ENCODE measurements at places on chromosomes 16 and 17.

DNA sequence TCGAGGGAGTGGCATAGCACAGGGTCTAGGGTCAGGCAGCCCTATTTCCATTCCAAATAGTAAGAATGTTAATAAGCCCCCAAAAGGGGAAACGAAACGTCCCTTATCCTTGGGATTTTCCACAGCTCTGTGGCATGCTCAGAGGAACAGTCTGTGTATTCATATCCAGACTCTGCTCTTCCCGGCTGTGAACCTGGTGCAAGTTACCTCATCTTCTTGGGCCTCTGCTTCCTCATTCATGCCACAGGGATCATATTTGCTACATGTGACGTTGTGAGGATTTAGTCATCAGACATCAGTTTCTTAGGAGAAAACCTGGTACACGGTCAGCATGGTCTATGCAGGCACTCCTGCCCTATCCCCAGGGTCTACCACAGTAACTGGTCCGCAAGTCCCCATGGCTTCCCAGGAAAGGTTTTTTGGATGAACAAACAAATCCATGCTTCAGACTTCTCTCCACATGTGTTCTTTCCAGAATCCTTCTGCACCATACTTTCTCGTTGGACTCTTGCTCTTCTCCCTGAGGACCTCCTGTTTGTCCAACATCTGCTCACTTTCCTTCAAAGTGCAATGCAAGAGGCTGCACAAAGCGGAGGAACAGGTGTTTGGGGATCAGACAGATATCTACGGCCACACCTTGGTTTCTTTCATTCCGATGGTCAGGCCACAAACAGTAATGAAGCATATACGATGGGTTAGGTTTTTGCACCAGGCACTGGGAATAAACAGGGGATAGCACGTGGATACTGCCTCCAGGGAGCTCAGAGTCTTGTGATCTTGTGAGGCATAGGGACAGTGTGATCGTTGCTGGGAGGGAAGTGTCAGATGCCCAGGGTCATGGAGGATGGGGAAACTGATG lies 17.7 kb downstream of the GLP2R start:
- DNase-seq = no peak

DNA sequence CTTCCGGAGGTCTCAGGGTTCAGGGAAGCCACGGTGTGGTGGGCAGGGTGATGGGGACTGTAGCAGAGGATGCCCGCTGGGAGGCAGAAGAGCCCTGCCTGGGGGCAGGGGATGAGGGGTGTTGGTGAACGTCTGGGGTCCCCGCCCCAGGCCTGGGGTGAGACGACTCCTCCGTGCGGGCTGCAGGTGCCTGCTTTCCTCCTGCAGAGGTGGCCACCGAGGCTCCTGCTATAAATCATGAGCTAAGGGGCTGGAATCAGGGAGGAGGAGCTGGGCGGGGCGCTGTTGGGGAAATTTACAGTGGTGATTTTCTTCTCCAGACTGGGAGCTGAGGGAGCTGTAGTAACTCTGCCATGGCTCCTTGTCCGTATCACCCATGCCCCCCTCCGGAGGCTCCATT lies 167.0 kb downstream of the MRM1 start:
- no peak for DNase-seq

DNA sequence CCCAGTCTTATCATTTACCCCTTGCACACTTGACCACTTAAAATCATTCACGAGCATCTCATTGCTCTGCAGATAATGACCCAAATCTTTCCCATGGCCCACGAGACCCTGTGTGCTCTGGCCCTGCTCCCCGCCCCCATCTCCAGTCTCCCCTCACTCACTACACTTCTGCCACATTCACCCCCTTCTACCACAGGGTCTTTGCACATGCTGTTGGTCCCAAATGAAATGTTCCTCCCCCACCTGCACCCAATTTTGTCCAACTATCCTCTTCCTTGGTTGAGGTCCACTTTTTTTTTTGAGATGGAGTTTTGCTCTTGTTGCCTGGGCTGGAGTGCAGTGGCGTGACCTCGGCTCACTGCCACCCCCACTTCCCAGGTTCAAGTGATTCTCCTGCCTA lies 39.2 kb downstream of the CCDC42 start:
- no peak for DNase-seq

- DNase-seq = no peak
These were observed 22.8 kb downstream of the KATNIP start for GRCh38 chr16:27572711-27573110.

DNA sequence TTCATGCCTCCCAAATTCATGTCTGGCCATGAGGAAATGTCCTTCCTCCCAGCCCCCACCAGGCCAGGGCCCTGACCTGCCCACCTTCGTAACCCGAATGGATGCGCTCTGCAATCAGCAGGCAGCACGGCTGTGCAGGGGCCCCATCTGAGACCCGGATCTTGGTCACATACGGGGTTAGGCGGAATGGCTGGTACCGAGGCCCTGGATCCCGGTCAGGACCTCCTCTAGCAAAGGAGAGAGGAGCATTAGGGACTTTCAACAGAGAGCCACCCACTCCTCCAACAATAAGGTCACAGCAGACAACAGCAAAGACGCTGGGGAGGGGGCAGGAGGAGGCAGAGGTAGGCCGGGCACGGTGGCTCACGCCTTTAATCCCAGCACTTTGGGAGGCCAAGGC lies 3.6 kb downstream of the PER1 start:
- DNase-seq = no peak

GRCh38 chr16:85903559-85903958 lies 4.6 kb downstream of the IRF8 start:
- no peak for DNase-seq

DNA sequence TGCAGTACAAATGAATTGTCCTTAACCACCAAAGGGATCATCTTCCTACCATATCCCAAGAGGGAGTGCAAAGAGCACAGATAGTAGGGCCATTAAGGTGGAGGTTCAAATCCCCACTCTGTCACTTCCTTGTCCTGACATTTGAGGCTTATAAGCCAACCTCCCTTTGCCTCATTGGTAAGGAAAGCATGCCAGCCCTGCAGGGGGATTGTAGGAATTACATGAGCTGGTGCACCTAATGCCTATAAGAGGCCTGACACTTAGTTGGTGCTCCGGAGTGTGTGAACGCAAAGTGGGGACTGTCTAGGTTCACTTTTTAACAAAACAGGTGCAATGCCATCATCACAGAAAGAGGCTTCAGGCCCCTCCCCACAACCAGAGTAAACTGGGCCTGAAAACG lies 374.4 kb downstream of the SNX29 start:
- no peak for DNase-seq

- DNase-seq = no peak
These were observed 13.7 kb downstream of the SYCE1L start for GRCh38 chr16:77212741-77213541.

DNA sequence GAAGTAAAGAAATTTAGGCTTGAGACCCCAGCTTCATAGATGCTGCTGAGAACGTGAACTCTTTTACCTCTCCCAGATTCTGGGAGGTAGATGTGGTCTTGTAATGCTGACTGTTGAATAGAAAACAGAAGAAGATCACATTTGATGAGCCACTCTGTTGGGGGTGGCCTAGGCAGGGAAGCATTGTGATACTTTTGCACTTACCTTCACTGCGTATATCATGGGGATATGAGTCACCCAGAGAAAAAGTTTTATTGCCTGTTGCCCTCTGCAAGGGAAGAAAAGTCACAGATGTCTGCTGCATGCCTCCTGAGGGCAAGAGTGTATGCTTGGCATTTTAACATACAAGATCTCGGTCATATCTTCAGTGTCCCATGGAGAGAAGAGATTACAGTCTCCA lies 365.4 kb downstream of the SNX29 start:
- no peak for DNase-seq

DNA sequence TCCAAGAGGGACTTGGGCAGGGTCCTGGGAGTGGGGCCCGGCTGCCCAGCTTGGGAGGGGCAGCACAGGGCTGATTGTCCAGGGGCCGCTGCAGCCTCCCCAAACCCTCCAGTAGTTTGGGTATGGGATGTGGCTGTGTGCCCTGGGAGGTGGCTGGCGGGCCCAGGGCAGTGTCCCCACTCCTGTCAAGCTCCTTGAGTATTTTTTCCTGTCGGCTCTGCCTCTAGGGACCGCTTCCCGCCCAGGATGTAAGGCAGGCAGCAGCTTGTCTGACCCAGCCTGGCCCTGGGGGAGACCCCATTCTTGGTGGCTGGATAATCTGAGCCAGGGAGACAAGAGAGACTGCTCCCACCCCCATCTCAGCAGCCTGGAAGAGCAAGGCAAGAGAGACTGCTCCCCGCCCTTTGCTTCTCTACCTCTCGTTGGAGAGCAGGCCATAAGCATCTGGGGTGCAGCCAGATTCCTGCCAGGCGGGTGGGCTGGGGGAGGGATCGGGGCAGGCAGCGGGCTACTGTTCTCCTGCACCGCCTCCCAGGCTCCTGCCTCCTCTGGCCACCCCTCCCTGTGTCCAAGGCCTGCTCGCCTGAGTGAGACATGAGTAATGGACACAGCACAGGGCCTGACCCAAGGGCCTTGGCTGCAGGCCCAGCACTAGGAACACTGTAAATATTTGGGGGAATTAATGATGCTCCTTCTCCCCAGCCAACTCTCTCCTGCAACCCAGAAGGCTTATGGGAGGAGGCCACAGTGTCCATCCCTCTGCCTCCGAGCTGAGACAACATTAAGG lies 18.4 kb upstream of the ITGA3 start:
- DNase-seq = peak; percentile 79

- no peak for DNase-seq
These were observed 184.2 kb downstream of the COPRS start for GRCh38 chr17:31674717-31675349.

- no peak for DNase-seq
These were observed 5.0 kb downstream of the SRCAP start for GRCh38 chr16:30703971-30704370.

DNA sequence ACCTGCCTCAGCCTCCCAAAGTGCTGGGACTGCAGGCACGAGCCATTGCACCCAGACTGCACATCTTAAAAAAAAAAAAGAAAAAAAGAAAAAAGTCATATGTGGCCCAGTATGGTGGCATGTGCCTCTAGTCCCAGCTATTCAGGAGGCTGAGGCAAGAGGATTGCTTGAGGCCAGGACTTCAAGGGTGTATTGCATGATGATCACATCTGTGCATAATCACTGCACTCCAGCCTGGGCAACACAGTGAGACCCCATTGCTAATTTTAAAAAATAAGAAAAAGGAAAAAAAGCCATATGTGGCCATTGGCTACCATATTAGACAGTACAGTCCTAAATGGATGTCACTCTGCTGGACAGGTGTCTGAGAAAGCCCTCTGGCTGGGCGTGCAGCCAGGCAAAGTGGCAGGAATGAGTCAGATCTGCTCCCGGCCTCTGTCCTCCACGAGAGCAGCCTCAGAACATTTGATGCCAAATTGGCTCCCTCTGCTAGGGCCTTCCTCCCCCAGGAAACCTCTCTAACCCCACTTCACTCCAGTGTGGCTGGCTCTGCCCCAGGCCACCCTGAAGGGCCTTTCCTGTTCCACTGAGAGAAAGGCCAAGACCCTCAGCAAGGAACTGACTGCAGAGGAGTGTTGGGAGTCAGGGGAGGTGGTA lies 14.7 kb downstream of the CA7 start:
- peak; percentile 50 for DNase-seq

DNA sequence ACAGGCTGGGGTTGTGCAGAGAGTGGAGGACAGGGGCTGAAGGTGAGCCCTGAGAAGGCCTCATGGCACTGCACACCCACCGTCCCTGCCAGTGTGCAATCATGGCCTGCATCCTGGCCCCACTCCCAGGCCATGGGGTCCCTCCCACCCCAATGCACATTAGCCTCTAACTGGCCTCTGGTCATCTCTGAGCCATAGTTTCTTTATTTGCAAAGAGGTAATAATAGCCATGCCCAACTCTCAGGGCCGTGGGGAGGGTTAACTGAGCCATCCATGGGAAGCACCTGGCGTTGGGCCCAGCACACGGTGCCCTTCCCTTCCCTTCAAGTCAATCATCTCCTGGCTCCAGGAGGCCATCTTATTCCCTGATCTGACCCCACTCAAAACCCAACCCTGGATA lies 10.8 kb upstream of the ITGA3 start:
- no peak for DNase-seq

DNA sequence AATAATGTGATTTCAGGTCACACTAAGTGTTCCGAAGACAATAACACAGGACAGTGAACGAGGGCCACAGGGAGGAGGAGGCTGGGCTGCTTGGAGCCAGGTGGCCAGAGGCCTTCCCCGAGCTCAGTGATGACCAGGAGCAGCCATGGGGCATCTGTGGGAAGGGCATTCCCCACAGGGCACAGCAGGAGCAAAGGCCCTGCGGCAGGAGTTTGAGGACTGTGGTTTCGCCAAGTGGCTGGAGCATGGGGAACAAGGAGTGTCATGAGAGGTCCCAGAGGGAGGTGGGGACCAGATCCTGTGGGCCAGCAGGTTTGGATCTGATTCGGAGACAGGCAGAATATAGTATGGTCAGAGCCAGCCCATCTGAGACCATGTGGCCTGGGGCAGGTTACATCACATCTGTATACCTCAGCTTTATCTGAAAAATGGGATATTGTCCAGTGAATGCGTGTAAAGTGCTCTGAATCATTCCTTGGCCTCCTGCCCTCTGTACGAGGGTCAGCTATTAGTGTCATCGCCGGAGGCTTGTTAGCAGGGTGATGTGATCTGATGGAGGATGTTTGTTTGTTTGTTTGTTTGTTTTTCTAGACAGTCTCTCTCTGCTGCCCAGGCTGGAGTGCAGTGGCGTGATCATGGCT lies 176.8 kb downstream of the KATNIP start:
- no peak for DNase-seq

DNA sequence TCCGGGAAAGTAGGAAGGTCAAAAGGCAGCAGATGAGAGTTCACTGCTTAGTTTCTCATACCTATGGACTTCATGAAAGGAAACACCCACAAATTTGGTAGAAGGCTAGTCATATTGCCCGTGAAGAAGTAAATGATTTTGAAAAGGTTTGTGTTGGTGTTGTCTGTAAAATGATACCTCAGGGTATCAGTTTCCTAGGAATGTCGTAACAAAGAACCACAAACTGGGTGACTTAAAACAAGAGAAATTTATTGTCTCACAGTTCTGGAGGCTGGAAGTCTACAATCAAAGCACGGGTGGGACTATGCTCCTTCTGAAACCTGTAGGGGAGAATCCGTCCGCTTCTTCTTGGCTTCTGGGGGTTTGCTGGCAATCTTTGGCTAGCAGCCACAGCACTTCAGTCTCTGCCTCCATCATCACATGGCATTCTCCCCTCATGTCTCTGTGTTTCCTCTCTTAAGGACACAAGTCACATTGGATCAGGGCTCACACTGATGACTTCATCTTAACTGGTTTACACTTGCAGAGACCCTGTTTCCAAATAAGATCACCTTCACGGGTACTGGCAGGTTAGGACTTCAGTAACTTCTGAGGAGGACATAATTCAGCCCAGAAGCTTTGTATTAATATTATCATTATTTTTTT lies 2.0 kb upstream of the NAE1 start:
- DNase-seq = no peak

GRCh38 chr16:30748634-30749445 lies 615 bp downstream of the PHKG2 start:
- peak; percentile 67 for DNase-seq
